ENCODE measurements at places on chromosomes 13 and 19.

- DNase-seq = no peak
These were observed 127.2 kb downstream of the RAP2A start for GRCh38 chr13:97561182-97561581.

DNA sequence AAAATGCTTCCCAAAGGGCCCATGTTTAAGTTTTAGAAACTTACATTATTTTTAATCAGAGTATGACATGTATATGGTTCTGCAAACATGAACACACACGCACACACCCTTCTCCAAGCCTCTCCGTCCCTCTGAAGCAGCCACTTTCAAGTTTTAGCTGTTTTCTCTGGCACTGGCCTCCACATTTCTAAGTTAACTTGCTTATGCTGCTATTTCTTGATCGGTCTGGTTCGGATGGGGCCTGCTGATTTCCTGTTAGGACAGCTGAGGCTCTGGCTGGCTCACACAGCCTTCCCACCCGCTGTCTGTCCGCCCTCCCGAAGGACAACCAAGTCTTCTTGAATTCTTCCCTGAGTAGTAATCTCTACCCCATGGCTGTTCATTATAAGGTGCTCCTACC, 4.4 kb downstream of the SPC24 start:
- no peak for DNase-seq

DNA sequence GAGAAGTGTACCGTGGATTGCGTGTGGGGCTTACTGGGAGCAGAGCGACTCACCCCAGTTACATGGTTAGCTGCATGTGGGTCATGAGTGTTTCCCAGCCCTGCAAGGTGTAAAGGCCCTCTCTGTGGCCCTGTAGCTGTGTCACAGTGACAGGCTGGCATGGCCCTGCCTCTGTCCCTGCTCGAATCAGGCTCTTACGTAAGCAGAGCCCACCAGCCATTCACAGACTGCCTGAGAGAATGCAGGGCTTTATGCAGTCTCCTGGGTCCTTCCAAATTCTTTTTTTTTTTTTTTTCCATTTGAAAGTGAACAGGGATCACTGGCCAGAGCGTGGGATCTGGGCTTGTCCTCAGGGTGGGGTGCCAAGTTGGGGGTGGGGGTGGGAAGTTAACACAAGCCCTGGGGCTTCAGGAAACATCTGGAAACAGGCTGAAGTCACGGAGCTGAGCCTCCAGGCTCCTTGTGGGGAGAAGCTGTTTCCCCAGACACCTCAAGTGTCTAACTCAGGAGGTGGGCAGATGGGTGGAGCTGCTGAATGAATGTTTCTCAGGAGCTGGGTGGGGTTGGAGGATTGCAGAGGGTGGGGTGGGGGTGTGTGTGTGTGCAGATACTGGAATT, 13.4 kb downstream of the TECR start:
- DNase-seq = no peak

DNA sequence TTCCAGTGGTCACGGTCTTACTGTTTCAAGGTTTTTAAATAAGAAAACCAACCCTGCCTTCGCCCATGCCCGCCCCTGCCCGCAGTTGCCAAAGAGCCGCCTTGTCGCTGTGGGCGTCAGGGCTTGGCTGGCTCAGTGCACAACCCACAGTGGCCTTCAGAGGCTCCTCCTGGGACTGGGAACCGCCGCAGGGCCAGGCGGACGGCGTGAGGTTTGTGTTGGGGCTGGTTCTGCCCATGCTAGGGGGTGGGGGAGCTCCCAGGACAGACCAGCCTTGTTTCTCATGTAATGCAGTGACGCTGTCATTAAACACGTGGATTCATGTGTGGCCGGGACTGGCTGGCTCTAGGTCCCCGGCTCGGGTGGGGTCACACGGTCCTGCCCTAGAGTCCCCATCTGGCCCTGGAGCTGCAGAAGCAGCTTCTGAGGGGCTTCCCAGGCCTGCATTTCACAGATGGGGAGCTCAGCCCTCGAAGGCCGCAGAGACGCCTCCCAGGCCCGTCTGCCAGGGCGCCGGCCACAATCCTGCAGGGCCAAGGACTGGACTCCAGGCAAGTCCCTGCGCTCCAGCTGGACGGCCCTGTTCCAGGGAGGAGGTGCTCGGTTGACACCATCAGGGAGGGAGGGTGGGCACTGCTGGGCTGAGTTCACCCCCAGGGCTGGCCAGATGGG, 2.4 kb upstream of the TEKTIP1 start:
- no peak for DNase-seq

- DNase-seq = no peak
These were observed 37.0 kb upstream of the FARP1 start for GRCh38 chr13:98105929-98106336.

- DNase-seq = no peak
These were observed 5.5 kb downstream of the PIK3R2 start for GRCh38 chr19:18158467-18158866.

- peak; percentile 30 for DNase-seq
These were observed 62.4 kb upstream of the GJB6 start for GRCh38 chr13:20294497-20294896.

DNA sequence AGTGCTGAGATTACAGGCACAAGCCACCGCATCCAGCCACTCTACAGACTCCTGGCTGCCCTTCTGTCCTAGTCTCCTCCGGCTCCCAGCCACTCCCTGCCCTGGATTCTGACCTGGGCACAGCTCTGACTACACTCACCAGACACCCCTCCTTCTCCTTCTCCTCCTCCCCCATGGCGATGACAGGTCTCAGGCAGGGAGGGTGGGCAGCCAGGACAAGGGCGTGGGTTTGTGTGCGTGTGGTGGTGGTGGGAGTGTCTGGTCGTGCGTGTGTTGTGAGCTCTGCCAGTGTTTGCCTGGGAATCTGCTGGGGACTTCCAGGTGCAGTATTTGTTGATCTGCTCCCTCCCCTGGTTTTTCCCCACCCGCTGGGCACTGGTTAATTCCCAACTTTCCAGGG, 3.0 kb upstream of the NCCRP1 start:
- no peak for DNase-seq

- DNase-seq = peak; percentile 45
These were observed at the start of gene SLC44A2 for GRCh38 chr19:10625003-10625761. TSS of gene SLC44A2 (plus strand) at chr19:10625553. CDS start at chr19:10625634, 81 bp downstream.

- DNase-seq = peak; percentile 55
These were observed 47.0 kb upstream of the PNMA8B start for GRCh38 chr19:46542428-46543230.

- DNase-seq = no peak
These were observed 17.3 kb downstream of the ZNF229 start for GRCh38 chr19:44430956-44431355.

DNA sequence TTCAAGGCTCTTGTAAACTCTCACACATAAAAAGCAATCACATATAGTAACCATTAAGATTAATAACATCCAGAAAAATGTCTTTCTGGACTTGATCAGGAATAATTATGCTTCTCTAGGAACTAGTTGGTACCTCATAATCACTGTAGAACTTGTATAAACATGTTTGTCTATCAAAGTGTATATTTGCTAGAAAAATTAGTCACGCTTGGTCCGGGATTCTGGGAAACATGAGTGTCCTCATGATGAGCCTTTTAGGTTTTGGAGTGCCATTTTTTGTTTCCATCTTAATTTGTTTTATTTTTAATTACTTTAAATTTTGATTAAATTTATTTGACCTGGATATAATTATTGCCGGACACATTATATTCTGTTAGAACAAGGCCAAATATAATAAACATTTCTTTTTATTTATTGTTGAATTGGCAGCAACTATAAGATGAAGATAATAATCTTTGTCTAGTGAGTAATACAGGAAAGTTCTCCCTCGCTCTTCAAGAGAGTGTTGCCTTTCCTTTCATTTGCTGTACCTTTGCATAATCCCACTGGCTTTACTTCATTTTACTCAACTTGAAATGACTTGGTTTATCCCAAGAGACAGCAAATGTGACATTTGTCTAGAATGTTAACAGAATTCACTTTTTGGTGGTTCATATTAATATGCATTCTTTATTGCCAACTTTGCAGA, 207.0 kb downstream of the NALCN start:
- no peak for DNase-seq

DNA sequence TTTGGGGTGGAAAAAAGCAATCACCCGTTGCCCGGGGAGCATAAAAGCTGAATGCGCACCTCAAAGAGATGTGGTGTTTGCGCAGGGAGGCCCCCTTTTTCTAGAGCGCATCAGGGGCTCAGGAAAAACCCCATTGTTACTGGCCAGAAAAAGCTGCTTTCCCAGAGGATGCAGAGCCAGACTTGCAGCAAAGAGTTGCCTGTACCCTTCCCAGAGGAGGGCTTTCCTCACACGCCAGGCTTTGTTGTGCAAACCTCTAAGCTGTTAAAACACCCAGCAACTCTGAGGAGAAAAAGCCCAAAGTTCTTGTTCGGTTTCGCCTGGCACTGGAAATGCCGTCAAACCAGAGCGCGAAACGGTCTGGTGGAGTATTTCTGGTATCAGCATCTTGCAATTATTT, 29.3 kb downstream of the GSX1 start:
- no peak for DNase-seq

- no peak for DNase-seq
These were observed 762.1 kb upstream of the ARGLU1 start for GRCh38 chr13:107329991-107330390.

DNA sequence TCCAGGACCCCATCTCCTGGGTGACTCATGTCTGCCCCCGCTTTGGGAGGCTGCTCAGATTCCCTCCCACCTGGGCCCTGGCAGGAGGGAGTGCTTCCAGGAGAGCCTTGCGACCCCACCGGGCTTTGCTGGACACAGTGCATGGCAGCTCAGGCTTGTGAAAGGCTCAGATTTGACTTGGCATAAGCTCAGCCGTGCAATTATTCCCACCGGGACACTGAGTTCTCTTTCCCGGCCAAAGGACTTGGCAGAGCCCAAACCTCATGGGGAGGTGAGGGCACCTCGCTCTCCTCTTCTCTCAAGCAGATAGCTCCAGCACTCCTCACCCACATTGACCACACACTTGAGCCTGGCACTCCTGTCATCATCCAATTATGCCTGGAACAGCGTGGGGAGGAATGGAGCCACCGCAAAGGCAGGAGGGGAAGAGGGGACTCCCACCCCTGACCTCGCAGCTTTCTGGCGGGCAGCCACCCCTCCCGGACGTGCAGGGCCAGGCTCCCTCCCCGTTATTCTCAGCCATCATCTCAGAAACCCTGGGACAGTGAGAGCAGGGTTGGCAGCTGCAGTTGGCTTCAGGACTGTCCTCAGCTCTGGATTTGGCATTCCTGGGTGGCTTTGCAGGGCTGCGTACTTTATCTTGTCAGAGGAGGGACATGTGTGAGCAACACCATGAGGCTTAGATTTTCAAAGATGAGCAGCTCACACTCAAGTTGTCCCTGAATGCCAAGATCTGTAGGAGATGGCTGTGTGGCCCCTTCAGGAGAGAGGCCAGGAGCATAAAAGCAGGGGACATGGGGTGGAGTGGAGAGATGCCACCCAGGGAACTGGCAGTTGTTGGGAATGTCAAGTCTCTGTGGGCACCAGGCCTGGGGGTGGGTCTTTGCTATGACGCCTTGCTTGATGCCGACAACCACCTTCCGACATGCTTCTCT, 306.2 kb downstream of the TEX29 start:
- no peak for DNase-seq

- no peak for DNase-seq
These were observed at the start of gene RASAL3 for GRCh38 chr19:15464394-15465385. TSS of gene RASAL3 (minus strand) at chr19:15464544. CDS start at chr19:15464358, 186 bp downstream.

GRCh38 chr19:3224346-3225168, at the start of gene CELF5:
TSS of gene CELF5 (plus strand) at chr19:3224661. CDS start at chr19:3224740, 79 bp downstream.
- DNase-seq = peak; percentile 70

DNA sequence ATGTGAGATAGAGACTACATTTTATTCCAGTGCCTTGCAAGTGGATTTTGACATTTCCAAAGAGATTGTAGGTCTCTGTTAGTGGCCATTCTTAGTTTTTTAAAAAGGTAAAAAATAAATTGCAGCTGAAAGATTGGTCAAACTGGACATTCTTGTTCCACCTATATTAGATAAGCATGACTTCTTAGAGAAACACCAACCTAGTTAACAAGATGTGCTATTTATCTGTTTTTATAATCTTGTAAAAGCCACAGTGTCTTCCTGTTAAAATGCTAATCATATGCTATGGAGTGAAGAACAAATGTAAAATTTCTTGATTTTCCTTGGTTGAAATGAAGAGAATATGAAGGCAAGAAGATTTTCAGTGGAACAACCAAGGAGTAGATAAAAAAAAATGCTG, 33.4 kb upstream of the GPR183 start:
- no peak for DNase-seq

GRCh38 chr19:15048885-15049541, at the start of gene CASP14:
TSS of gene CASP14 (plus strand) at chr19:15049480. CDS start at chr19:15052252, 2,772 bp downstream.
- DNase-seq = no peak

DNA sequence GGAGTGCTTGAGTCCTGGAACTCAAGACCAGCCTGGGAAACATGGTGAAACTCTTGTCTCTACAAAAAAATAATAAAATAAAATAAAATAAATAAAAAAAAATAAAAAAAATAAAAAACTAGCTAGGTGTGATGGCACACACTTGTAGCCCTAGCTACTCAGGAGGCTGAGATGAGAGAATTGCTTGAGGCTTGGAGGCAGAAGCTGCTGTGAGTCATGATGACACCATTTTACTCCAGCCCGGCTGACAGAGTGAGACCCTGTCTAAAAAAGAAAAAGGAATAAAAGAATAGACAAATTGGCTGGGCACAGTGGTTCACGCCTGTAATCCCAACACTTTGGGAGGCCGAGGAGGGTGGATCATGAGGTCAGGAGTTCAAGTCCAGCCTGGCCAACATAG, 1168.9 kb downstream of the SLITRK5 start:
- no peak for DNase-seq

GRCh38 chr13:20714161-20714560, 10.7 kb downstream of the IL17D start:
- no peak for DNase-seq

- DNase-seq = no peak
These were observed 37.1 kb upstream of the RNF113B start for GRCh38 chr13:98214008-98214643.

DNA sequence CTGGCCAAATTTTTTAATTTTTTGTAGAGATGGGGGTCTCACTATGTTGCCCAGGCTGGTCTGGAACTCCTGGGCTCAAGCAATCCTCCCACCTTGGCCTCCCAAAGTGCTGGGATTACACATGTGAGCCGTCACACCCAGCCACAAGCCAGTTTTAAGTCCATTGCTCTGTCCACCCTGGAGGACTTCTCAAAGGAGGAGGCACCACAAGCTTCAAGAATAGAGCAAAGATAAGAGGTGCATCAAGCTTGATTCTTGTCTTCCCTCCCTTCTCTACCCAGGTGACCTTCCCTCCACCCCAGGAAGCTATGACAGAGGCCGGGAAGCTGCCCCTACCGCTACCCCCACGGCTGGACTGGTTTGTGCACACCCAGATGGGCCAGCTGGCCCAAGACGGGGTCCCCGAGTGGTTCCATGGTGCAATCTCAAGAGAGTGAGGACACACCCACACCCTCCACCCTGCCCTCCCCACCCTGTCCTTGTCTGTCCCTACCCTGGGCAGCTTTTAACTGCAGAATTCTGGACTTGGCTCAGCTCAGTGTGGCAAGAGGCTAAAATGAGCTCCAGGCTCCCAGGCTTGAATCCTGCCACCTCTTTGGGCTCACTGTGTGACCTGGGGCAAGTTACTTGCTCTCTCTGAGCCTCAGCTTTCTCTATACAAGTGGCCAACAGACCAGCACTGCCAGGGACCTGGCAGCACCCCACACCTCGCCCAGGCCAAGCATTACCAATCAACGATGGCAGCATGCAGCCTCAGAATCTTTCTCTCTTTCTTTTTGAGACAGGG, 5.2 kb downstream of the HSH2D start:
- no peak for DNase-seq

Data from HuH-7 (cell line).